CD4-positive, alpha-beta memory T cell (primary cell): ENCODE measurements at places on chromosomes 12 and 14. TPM values are rescaled to one million over a fixed set of nuclear protein-coding genes. Genes with fewer than 3 reads are reported as not detected.

DNA sequence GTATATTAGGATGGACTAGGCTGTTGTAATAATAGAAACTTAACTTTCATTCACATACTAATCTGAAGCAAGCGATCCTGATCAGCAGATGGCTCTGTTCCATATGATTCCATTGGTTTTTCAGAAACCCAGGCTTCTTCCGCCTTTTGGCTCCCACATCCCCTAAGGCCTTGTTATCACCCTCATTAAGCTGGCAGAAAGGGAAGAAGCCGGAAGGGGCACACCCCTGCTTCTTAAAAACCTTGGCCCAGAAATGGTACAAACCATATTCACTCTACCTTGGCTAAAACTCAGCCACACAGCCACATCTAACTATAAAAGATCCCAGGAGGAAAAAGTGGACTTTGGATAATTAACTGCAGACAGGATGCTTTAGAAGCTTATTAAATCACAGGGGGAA lies 329.2 kb downstream of the PCNX1 start:
- no peak for DNase-seq
- no peaks in the 10 kb centered on the region for H3K4me1 ChIP-seq
- no peak overlapping the region for H3K4me3 ChIP-seq
- no peaks in the 10 kb centered on the region for H3K36me3 ChIP-seq
- H3K27ac ChIP-seq: no peak overlapping the region

- H3K27ac ChIP-seq: no peak overlapping the region
- H3K36me3 ChIP-seq: no peaks in the 10 kb centered on the region
- no peak for DNase-seq
These were observed 142.8 kb upstream of the TMCC3 start for GRCh38 chr12:94793191-94793595.

- H3K27ac ChIP-seq: peak overlapping the region; percentile 68
- no peak overlapping the region for H3K4me3 ChIP-seq
- H3K4me1 ChIP-seq: peaks cover 57% of the 10 kb centered on the region
- H3K27me3 ChIP-seq: no peaks in the 10 kb centered on the region
- peaks cover 16% of the 10 kb centered on the region for H3K36me3 ChIP-seq
These were observed 2.0 kb downstream of the ARL6IP4 start for GRCh38 chr12:122982477-122982815.

- H3K27ac ChIP-seq: no peak overlapping the region
- H3K27me3 ChIP-seq: no peaks in the 10 kb centered on the region
- H3K36me3 ChIP-seq: no peaks in the 10 kb centered on the region
- H3K4me3 ChIP-seq: no peak overlapping the region
- DNase-seq: no peak
- H3K4me1 ChIP-seq: peaks cover 5% of the 10 kb centered on the region
These were observed 168.0 kb upstream of the MYL2 start for GRCh38 chr12:111088409-111088808.

DNA sequence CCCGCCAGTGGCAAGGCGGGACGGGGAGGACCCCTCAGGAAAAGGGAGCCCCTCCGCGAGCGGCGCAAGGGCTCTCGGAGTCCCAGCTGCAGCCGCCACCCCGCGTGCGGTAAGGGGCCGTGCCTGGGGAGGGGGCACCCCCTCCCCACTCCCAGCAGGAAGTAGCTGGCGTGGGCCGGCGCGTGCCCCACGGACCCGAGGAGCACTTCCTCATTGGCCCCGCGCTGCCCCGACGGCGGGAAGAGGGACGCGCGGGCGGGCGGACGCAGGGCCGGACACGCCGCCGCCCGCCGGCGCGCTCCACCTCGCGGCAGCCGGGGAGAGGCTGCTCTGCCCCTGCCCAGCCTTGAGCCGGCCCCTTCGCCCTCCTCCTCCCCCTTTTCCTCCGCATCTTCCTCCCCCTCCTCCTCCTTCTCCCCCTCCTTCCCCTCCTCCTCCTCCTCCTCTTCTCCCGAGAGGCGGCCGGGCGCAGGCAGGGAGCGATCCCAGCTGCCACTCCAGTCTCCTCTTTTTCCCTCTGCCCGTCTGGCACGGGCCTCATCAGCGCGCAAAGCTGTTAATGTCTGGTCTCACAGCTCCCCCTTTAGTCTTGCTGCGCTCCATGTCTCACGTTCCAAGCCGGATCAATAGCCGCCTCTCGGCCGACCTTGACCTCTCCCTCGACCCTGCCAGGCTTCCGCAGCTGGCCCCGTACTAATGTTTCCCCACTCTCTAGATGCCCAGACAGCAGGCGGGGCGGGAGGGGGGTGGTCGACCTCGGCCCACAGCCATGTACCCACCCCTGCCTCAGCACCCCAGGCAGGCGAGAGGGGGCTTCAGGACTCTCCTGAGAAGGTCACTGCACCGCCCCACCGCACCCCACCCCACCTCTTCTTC lies 2.6 kb upstream of the BCL11B start:
- H3K4me3 ChIP-seq: peak overlapping the region; percentile 91
- peak; percentile 60 for DNase-seq
- no peaks in the 10 kb centered on the region for H3K27me3 ChIP-seq
- H3K36me3 ChIP-seq: no peaks in the 10 kb centered on the region
- H3K4me1 ChIP-seq: peaks cover 24% of the 10 kb centered on the region

Gene SLC22A17
- total RNA-seq: 21.1 TPM
